Cerebellar cortex (tissue), 1 donor: ENCODE measurements at places on chromosomes 6 and 20.

DNA sequence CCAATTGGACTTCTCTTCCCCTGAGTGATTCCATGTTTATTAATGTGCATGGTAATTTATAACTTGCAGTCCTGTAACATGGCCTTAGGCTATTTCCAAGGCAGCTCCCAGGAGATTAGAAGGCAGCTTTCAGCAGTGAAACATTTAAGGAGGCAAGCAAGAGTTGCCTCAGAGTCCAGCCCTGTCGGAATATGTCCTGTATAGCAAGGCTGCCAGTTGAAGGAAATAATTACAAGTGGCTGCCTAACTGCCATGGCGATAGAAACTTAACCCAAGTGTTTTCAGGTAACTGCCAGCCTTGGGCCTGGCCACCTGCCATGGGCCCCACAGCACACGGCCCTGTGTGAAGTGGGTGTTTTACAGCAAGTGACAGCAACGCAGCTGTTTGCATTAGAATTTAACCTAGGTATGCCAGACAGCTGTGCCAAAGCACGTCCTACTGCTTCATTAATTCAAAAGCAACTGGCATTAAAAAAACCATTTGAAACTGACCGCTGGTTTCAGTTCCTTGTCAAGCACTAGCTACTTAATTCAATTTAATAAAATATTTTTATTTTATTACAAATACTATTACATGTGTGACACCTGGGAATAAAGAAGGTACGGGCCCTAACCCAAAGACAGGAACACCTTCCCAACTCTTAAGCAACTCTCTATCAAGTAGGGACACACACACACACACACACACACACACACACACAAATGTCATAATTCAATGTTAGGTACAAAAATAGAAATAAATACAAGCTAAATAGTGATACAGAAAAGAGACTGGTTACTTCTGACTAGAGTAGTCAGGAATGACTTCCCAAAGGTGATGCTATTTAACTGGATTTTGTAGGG, 151.8 kb upstream of the HEY2 start:
- DNase-seq = no peak

- no peak for DNase-seq
Observed at GRCh38 chr20:57656821-57657534, 36.8 kb upstream of the ZBP1 start.

GRCh38 chr6:83470001-83470400, 39.1 kb upstream of the ME1 start:
- no peak for DNase-seq

- DNase-seq = no peak
Observed at GRCh38 chr20:2162823-2163166, 61.2 kb downstream of the STK35 start.

DNA sequence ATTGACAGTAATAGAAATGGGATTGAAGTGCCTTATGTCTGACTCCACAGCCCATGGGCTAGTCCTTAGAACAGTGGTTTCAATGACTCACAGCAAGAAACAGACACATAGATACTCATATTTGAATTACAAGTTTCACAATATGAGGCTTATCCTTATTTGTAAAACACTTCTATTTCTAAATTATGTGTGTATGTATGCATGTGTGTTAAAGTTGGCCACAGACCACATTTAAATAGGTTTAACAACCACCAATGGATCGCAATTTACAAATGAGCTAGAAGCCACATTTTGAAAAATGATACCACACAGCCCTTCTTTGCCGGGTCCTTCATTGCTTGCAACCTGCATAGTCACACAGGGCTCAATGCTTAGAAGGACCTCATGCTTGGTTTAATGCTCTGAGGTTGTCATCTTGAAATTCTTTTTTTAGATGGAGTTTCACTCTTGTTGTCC, 157.8 kb upstream of the PREP start:
- DNase-seq = no peak

DNA sequence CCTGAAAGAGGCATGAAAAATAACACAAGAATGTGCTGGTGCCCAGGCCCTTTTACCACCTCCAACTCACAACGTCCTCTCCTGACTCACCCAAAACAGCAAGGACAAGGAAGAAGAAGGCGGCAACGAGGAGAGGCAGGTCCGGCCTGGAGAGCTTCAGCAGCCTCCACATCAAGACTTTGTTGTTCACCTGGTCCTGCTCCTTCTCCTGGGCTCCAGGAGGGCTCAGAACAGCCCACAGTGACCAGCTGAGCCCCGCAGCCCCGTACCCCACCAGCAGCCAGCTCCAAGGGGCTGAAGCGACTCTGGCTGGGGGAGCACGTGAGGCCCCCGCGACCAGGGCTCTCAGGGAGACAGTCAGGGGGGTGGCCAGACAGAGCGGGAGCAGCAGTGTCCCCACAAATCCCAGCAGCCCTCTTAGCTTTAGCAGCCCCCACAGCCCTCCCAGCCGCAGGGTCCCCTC, 857 bp downstream of the TAP2 start:
- DNase-seq = peak; percentile 15
